GM18507 (cell line): ENCODE measurements at places on chromosomes 2 and 18.

GRCh38 chr2:7670905-7671641 lies 753.9 kb downstream of the RNF144A start:
- no peak for DNase-seq

- no peak for DNase-seq
Measured at GRCh38 chr18:13435586-13436333, 217.2 kb downstream of the LDLRAD4 start.

- DNase-seq, result peak; percentile 11
Measured at GRCh38 chr18:47558110-47558750, 306.8 kb upstream of the SKOR2 start.

DNA sequence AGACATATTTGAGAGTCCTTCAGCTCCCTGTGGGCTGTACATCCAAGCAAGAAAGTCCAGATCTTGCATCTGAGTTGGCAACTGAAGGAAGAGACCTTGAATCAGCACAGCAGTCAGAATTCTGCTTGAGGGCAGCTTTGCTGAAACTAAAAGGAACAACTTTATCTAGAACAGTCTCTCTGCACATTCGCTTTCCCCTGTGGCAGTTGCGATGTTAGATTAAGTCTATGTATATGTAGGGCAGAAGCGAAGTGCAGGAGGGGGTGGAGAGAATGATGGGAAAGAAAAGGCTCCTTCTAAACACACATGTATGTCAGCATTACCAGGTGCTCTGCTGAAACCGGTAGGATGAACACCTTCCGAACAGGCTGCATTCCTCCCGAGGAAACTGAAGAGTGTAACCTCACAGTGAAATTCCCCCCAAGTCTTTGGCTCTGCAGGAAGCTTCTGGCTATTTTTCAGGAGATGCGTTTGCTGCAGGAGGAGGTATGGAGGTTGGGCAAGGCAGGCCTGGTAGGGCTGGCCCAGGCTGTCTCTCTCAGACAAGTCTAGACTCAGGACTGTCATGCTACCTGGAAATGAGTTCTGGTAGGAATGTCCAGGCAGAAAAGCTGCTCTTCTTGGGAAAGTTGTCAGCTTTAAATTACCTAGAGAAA lies 70.0 kb upstream of the ATL2 start:
- no peak for DNase-seq

GRCh38 chr2:57105694-57106093 lies 921.9 kb downstream of the CCDC85A start:
- DNase-seq, result no peak

DNA sequence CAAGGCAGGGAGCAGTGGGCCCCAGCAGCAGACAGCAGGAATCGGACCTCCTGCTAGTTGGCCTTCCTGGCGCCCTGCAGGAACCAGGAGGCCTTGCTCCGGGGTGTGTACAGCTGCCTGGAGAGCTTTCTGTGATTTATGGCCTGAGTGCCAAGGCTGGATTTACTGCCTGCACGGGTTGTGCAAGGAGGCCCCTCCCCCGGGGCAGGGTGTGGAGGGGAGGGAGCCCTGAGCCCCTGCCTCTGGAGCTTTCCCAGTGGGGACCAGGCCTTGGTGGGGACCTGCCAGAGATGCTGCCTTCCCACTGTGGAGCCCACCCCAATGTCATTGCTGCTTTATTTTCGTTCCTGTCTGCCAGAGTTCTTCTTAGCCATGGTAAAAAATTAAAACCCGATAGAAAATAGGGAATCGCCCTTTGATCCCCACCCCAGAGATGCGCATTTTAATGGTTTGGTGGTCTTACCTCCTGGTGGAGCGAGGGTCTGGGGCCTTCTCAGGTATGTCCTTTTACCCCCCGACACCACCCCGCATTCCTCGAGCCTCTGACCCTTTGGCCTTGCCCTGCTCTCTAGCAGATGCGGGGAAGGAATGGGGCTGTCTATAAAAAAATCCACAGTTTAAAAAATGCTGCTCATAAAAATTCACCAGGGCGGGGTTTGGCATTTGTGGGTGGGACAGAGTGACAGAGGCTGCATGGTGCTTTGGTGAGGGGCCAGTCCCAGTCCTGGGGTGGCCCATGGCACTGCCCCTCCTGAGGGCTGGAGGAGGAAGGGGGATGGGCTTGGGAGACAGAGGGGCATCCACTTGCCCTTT lies 6.9 kb upstream of the RALB start:
- no peak for DNase-seq

GRCh38 chr2:19863303-19864041 lies 38.3 kb downstream of the TTC32 start:
- DNase-seq, result peak; percentile 63

GRCh38 chr2:47249931-47250330 lies 94.8 kb upstream of the STPG4 start:
- no peak for DNase-seq

DNA sequence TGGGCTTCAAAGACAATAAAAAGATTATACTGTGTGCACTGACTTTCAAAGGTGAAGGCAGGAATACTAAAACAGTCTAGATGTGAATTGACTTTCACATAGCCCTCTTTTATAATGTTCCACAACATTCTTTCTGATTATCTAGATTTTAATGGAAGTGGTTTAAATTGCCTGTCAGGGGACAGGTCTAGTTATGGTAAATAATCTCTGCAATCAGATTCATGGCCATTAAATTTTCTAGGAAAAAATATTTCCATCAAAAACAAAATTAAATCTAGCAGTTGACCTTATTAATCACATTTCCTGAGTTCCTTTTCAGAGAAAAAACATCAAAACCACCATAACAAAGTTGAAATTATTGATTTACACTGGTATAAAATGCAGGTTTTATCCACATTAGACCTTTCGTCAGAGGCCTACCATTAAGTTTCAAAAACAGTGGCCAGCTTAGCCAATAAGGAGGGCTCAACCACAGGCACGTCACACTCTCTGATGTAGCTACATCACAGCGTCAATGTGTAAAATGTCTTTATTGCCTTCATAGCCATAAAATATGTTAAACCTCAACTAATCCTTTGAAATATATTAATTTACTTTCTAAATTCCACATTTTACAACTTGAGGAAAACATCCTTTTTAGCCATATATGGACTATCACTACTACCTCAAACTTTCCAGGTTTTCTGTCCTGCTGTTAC lies 79.4 kb downstream of the NOL10 start:
- DNase-seq, result no peak

GRCh38 chr2:226618544-226618874 lies 181.1 kb downstream of the IRS1 start:
- DNase-seq, result no peak

GRCh38 chr18:7877609-7878008 lies 310.5 kb downstream of the PTPRM start:
- no peak for DNase-seq

DNA sequence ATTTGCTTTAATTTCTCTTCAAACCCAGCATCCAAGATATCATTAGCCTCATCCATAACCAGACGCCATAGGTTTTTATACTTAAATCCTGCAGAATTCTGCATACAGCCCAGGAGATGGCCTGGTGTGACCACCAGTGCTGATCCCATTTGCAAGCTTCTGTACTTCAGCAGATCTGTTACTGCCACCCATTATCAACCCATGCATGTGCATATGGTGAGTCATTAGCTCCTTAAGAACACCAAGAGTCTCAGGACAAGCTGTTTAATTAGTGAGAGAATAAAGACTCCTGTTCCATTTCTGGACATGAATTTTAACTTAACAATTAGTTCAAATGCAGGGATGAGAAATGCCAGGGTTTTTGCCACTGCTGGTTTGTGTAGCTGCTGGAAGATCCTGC lies 110.7 kb upstream of the TANK start:
- no peak for DNase-seq

DNA sequence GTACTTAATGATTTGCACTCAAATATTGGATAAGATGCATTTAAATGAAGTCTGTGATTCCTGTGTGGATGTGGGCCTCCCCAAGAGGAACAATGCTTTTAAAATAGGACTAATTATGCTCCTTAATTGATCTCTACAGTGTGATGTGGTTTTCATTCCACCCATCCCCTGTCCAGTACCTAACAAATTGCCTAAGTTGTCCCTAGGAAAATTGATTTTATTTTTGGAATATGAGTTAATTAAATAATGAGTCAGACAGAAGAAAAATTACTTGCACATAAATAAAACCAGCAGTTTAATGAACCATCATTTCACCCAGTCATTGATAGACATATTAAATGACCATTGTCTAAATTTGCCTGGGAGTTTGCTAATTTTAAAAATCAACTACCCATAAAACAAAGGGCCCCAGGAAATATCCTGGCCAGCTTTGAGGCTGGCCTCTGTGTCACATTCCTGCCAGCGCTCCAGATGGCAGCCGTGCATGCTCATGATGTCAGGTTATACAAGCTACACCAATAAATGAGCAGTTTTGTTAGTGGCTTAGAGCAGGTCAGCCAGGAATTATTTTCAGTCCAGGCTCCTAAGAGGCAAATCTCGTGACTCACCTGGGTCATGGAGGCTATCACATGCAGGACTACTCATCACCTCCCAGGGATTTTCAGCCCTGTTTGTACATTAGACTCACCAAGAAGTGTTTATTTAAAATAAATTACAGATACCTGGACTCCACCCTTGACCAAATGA lies 31.9 kb downstream of the ABHD3 start:
- no peak for DNase-seq
